ENCODE measurements at places on chromosomes 11 and 22.

DNA sequence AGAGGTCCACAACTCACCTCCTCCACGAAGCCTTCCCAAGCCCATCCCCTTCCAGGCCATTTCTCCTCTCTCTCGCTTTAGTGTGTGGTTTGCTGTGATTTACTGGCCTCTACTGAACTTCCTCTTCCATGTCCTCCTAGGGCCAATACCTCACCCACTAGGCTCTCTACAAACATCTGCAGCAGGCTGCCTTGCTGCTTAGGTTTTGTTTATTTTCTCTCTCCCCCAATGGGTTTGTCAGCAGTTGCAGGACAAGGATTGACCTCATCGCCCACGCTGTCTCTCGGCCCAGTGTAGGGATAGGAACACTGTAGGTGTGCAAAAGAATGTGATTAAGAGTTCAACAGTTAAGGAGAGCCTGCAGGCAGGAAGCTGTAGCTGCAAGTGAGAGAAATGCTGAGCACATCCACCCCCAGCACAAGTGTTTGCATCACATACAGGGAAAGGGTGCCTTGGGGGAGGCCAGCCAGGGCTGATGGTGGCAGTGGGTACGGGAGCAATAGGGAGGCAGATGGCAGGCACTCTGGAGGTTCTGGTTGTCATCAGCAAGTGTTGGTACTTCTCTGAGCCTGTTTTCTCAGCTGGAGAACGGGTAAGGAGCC, 1.4 kb downstream of the PC start:
- DNase-seq, result peak; percentile 62

DNA sequence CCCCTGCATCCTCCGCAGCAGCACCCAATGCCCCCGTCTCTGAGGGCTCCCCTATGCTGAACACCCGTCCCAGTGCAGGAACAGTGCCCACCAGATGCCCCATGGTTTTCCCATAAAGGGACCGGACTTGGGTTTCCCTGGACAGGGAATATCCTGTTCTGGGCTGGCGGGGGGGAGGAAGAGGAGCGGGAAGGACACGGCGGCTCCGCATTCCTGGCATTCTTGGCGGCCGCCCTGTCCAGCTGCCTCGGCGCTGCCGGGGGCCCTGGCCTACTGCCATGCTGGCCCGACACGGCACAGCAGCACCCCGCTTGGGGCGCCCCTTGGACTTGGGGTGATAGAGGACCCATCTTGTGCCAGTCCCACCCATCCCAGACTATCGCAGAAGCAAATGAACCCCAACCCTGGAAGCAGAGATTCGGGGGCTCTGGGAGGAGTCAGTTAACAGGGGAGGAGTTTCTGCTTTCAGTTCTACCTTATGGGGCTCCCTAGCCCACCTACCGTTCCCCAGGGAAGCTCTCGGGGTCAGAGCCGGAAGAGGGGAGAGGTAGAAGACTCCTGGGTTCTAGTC, 23.7 kb upstream of the CBX7 start:
- peak; percentile 68 for DNase-seq

GRCh38 chr11:95888439-95888838, 35.5 kb downstream of the MTMR2 start:
- DNase-seq, result no peak

DNA sequence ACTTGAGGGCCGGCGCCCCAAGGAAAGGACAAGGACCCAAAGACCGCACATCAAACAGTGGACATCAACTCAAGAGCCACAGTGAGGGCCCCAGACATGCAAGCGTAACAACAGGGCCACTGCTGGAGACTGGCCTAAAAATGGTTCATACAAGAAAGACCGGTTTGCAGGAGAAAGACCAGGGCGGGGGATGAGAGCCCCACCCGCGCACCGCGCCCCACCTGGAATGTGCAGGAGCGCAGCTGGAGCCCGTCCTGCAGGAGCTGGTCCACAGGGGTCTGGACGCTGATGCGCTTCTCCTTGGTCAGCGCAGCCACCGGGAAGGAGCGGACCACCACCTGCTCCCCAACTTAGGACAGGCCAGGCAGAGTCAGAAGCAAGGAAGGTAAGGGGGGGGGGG, 13.9 kb downstream of the SBF1 start:
- DNase-seq, result no peak

- no peak for DNase-seq
Measured at GRCh38 chr11:29564486-29564885, 452.3 kb downstream of the KCNA4 start.

GRCh38 chr11:122521626-122522025, 133.9 kb upstream of the UBASH3B start:
- no peak for DNase-seq

- DNase-seq, result peak; percentile 69
Measured at GRCh38 chr11:122853971-122854446, 15.7 kb downstream of the CRTAM start.

DNA sequence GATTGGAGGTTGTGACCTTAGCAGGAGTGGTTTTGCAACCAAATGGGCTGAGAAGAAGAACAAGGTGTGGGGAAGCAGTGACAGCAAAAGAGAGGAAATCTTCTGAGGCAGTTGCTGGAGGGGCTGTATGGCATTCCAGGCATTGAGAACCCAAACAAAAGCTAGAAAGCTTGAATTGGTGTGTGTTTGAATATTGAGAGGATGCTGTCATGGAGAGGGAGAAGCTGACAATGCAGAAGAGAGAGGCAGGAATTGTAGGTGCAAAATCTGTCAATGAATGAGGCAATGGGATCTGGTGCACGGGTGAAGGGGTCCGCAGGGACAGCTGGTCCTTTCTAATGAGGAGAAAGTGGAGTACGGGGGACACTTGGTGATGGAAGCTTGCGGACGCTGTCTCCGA, 123.4 kb downstream of the C11orf91 start:
- no peak for DNase-seq

DNA sequence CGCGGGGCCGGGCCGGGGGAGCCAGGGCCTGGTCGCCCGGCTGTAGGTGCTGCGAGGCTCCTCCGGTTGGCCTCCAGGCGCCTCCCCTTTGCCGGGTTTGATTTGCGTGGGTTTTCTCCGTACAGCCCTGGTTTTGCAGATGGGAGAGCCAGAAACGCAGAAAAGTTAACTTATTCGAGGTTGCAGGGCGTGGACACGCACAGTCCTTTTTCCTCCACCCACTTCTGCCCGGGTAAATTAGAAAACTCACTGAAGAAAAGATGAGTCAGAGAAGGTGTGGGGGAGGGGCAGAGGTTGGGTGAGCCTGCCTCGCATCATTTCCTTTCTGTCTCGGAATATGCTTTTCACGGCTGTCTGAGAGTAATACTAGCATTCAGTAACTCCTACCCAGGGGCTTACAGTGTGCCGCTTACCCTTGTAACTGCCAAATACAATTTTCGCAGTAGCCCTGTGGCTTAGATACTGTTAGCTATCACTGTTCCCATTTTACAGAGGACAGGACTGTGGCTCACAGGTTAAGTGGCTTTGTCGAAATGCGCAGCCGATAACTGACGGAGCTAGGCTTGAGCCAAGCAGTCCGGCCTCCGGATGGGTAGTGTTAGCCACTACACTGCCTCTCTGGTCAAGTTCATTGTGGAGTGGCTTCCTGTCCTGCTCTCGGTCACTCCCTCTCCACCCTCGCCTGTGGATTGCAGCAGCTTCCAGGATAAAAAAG, 812 bp downstream of the FADD start:
- DNase-seq, result peak; percentile 66

- no peak for DNase-seq
Measured at GRCh38 chr11:120326845-120327281, 1.8 kb downstream of the TLCD5 start.

- no peak for DNase-seq
Measured at GRCh38 chr11:79374727-79375126, 66.1 kb downstream of the TENM4 start.

- no peak for DNase-seq
Measured at GRCh38 chr11:65932558-65932919, 12.7 kb upstream of the TSGA10IP start.

- DNase-seq, result no peak
Measured at GRCh38 chr22:35305525-35306070, 5.9 kb downstream of the TOM1 start.

DNA sequence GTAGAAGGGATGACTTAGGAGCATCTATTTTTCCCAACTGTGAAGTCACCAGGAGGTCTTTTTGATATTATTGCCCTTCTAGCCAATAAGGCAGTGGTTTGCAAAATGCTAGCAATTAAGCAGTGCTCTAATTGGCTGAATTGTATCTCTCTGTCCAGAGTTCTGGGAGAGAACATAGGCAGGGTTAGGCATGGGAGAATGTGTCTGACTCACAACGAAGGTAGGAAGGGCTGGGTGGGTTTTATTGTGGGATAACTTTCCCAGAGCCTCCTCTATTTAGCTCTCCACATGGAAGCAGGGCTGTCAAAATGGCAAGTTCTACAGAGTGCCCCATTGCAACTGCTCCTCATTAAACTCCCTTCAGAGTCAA, 415.9 kb upstream of the CADM1 start:
- DNase-seq, result no peak

DNA sequence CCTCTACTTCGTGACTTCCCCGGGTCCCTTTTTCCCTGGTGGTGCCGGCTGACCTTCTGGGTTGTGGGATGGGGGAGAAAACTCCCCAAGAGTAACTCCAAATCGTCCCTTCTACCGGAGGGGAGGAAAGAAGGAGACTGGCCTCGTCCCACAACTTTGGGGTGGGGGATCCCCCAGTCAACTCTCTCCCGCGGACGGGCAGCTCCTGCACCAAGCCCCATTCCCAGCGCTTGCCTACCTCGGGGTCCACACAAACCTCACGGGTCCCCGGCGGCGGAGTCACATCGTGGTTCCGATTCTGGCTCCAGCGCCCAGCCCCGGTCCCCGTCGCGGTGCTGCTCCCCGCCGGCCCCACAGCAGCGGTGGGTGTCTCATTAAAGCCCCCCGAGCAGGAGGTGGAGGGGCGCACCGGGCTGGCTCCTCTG, 317 bp downstream of the BDNF start:
- DNase-seq, result no peak

GRCh38 chr11:107203656-107204055, 185.4 kb upstream of the GUCY1A2 start:
- no peak for DNase-seq

GRCh38 chr11:121613724-121614123, 161.0 kb upstream of the SORL1-AS1 start:
- peak; percentile 16 for DNase-seq

DNA sequence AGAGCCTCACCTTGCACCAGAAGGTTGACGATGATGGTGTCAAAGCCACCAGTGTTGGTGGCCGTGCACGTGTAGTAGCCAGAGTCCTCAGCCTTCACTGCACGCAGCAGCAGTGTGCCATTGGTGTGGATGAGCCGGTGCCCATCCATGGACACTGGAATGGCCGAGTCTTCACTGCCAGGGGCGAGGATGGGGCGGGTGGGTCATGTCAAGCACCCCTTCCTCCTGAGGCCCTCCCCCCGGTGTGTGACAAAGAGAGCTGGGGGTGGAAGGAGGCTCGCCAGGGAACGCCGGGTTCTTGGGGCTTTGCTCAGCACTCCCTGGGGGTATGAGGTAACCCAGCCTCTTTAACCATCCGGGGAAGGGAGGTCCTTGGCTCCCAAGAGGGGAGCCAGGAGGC, 111.6 kb downstream of the CEP164 start:
- no peak for DNase-seq

DNA sequence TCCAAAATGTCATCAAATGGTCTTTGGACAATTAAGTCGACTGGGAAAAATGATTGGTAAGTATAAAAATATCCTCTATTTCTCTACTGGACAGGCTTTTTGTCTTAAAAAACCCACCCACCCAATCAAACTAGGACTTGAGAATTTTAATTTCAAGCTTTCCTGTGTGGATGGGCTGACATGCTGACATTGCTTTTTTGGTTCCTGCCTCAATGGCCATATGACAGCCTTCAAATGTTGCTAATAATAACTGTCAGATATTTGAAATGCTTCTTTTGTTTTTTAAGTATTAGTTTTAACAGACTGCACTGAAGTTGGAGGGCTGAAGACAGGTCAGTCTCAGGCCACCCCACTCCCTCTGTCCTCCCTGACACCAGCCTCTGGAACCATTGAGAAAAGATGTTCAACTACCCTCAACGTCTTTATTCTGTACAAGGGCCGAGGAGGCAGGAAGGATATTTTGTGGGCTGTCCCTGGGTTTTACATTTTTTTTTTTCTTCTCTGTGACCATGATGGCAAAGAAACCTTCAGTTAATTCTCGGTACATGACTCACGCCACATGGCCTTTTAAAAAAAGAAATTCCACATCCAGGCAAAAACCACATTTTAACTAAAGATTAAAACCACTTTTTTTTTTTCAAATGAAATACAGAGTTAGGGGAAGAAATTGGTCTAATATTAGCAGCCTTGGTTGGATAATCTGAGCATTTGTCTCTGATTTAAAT, 130.4 kb downstream of the SLC1A2 start:
- DNase-seq, result peak; percentile 76

- no peak for DNase-seq
Measured at GRCh38 chr11:104043142-104043541, 6.7 kb downstream of the DDI1 start.

DNA sequence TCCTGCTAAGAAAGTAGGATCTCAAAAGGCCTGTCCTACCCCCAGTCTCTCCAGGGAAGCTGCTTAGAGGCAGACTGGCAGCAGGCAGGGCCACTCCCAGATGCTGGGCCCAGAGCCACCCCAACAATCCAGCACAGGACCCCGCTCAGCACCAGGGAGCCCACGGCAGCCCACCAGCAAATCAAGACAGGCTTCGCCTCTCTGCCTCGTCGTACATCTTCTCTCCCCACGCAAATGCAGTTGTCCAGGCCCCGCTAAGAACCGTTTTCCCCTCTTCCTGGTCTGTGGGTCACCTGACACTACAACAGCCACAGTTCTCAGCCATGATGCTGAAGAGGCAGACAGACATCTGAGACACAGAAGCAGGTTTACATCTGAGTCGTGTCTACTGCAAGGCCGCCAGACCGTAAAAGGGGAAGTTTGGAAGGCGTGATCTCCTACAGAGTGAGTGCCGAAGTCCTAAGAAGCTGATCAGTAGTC, 51.1 kb downstream of the IGSF9B start:
- no peak for DNase-seq

Measured in fibroblast of gingiva (primary cell).